Right lung (tissue), 10 donors: ENCODE measurements at places on chromosomes 6 and 20. TPM values are rescaled to one million over a fixed set of nuclear protein-coding genes. Genes with fewer than 3 reads are reported as not detected.

Gene ARG1
- 1.2 TPM for polyA plus RNA-seq

Gene EFCAB8
- not detected for polyA plus RNA-seq

Gene CDSN
- not detected for polyA plus RNA-seq

Gene DEFB132
- not detected for polyA plus RNA-seq

Gene PARD6B
- 5.2 TPM for polyA plus RNA-seq

Gene GJE1
- not detected for polyA plus RNA-seq
